ENCODE measurements at places on chromosomes 11 and 22.

DNA sequence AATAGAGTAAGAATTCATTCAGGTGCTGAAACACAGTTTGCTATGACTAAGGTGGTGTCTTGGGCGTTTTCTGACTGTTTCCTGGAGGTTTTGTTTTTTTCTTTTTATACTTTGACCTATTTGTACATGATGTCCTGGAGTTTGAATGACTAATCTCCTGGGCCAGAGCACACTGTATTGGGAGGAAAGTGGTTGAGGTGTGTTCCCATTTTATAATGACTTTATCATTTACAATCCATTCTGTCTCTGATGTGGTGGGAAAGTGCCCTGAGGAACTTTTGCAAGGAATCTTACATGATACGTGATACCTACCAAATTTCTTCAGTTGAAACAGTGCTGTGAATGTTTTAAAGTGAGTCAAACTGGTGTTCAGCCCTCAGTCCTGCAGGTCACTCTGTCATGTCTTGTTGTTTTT lies 80.8 kb downstream of the TNRC6B start:
- DNase-seq = no peak

DNA sequence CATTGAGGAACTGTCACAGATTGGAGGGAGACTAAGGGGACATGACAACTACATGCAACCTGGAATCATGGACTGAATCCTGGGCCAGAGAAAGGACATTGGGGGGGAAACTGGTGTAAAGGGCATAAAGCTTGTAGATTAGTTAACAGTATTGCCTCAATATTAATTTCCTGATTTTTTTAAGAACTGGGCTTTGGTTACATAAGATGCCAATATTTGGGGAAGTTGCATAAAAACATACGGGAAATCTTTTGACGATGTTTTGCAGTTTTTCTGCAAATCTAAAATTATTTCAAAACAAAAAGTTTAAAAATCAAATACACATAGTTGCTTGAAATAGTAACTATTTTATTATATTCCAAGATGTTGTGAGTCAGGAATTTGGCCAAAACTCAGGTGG lies 2.9 kb upstream of the FOLR3 start:
- DNase-seq = no peak

- no peak for DNase-seq
Measured at GRCh38 chr22:28992565-28993356, 68.9 kb downstream of the C22orf31 start.

DNA sequence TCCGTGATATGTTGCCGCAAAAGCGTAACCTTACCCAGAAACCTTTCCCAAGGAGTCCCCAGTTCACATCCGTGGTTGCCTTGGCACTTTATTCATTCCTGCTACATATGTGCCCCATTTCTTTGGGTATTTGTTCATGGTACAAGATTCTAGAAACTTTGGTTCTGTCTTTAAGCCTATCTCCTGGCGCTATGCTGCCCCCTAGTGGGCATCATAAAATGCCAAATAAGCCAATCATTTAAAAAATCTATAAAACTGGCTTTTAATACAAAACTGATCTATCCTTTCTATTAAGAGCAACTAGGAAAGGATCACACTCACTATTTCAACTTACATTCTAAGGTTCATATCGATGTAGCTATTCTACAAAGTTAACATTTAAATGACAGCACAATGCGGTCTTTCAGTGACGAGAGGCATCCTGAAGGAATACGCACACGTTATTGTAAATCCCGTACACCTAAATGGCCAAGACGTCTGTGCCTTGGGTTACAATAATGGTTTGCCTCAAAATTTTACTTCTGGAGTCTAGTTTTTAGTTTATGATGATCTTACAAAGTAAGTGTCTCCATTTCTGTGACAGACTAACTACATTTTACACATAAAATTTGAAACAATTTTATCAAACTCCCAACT lies 16.2 kb downstream of the PIWIL3 start:
- DNase-seq = no peak

DNA sequence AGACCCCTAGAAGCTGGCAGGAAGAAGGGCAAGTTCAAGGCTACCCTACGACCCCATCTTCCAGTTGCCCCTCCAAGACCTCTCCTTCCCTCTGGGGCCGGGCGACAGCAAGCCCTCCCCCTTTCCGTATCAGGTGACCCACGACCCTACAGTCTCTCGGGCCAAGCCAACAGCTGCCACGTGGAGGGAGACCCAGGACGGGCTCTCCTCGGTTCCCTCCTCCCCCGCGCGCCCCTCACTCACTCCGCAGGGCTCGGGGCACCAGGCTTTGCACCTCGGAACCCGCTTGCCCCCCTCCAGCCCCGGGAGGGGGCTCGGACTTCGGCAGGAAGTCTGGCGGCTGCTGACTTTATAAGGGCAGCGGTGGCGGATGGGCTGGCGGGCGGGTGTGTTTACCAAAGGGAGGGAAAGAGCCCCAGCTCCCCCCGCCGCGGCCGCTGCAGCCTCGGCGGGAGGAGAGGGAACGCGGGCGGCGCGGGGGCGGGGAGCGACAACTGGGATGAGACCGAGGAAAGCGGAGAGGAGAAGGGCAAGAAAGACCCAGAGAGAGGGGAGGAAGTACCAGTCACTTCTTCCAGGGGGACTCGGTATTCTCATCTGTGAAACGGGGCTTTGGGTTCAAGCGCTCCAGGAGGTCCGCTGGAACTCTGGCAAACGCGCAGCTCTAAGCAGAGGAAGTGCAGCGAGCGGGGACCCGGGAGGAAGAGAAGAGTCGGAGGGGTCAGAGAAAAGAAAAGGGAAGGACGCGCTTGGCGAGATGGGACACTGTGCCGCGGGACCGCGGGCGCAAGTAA lies 767 bp downstream of the SLC43A1 start:
- DNase-seq = no peak

DNA sequence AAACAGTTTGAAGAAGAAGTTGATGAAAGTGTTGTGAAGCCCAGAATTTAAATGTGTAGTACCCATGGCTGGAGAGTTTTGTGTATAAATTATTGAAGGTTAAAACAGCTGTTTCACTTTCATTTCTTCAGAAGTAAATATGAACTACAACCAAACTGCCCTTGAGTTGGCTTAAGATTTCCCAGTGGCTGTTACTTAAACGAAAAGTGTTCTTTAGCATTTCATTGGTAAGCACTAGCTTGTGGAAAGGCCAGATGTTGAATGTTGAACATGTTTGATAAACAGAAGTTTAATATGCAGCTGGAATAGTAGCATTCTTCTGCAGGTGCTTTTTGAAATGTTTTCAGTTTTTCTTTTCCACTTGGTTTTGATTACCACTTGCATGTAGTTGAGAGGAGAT lies 83.2 kb upstream of the TNRC6B start:
- no peak for DNase-seq

- no peak for DNase-seq
Measured at GRCh38 chr11:16605389-16605893, 133.0 kb upstream of the C11orf58 start.

DNA sequence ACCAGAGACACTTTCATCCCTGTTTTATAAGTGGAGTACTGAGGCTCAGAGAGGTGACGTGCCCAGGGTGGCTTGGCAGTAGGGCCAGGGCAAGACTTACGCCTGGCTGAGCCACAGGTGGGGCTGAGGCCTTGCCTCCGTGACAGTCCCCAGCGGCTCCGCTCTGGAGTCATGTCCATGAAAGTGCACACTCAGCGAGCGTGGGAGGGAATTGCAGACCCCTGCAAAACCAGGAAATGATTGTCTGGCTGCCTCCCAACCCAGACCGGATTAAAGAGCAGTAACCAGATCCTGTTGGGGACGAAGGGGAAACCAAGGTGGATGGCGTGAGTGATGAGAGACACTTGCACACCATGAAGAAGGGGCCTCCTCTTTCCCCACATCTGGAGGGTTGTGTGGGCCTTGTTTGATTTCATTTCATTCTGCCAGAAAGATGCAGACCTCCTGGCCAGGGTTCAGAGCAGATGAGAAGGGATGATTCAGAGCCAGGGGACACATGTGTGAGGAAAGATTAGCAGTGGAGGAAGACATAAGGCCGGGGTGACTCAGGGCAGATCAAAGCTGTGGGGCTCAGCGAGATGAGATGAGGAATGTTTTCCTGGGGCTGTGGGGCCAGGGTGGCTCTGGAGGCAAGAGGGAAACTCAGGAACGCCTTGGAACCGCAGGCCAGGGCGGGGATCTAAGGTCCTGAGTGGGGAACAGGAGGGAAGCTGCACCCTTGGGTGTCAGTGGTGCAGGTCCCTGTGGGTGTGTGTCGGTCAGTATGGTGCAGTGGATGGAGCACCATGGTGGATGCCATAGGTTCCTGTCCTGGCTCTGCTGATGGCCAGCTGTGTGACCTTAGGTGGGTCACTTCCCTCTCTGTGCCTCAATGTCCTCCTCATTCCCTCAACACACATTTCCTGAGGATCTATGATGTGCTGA lies 29.9 kb upstream of the LRRC32 start:
- DNase-seq = no peak

DNA sequence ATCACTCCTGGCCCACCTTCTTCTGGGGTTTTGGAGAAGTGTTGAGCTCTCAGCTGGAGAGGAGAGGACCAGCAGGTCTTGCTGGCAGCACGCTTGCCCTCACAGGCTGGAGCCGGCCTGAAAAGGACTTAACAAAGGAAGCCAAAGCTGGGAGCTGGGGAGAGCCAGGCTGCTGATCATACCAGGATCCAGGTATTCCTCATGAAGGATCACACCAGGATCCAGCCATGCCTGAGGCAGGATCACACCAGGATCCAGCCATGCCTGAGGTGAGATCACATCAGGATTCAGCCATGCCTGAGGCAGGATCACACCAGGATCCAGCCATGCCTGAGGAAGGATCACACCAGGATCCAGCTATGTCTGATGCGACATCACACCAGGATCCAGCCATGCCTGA lies 17.0 kb downstream of the MRGPRD start:
- peak; percentile 74 for DNase-seq

DNA sequence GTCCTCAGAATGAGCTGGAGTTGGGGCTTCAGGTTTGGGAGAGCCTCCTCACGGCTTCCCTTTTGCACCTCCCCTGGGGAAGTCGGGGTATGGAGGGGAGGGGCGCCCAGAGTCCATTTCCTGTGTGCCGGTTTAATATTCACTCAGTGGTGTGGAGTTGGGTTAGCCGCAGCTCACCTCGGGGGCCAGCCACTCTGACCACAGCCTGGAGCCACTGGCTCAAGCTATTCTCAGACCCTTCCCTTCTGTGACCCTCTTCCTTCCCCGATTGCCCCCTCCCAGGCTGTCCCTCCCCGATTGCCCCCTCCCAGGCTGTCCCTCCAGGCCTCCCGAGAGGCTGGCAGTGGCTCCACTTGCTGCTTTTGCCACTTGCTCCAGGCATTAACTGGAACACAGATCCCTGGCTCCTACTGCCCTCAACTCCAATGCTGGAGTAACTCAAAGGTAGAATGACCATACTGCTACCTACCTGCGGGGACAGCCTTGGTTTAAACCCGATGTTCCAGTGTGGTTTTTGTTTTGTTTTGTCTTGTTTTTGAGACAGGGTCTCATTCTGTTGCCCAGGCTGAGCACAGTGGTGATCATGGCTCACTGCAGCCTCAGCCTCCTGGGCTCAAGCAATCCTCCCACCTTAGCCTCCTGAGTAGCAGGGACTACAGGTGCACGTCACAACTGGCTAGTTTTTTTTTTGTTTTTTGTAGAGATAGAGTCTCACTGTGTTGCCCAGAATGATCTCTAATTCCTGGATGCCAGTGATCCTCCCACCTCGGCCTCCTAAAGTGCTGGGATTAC lies 29.3 kb downstream of the RPUSD4 start:
- no peak for DNase-seq

GRCh38 chr11:1447845-1448825 lies 38.4 kb downstream of the MOB2 start:
- no peak for DNase-seq

DNA sequence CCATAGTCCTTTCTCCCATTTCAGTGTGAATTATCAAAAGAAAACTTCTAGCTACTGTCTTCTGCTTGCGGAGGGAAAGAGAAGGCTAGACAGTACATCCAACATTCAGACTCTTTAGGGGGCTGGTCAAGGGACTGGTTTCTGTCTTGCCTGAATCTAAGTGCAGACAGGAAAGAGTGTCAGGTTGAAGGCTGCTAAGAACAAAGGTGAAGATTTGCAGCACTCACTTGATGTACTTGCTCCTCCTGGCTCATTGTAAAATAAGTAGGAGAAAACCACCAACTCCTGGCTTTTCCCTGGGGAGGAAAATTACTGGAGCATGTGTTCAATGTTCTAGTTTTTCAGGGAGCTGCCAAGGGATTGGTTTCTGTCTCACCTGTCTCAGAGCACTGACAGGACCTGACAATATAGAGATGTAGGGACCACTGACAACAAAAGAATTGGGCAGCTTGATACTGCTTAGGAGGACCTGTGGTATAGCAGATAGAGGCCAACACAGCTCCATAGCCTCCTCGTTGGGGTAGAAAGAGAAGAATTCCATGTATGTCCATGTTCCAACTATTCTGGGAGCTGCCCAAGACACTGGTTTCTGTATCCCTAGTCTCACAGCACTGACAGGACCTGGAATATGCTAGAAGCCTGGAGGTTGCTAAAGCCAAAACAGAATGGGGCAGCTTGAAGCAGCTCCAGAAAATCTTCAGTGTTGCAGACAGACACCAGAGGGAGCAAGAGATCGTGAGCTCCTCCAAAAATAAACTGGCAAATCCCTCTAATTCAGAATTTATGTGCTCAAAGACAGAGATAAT lies 39.7 kb upstream of the MMP12 start:
- DNase-seq = no peak

- DNase-seq = peak; percentile 95
Measured at GRCh38 chr22:37696657-37697537, at the start of gene TRIOBP. Gene TRIOBP (plus strand): TSS chr22:37697048. CDS start chr22:37701366, 4,318 bp downstream.

- DNase-seq = peak; percentile 74
Measured at GRCh38 chr22:20401376-20402014, 7.5 kb downstream of the ZNF74 start.

DNA sequence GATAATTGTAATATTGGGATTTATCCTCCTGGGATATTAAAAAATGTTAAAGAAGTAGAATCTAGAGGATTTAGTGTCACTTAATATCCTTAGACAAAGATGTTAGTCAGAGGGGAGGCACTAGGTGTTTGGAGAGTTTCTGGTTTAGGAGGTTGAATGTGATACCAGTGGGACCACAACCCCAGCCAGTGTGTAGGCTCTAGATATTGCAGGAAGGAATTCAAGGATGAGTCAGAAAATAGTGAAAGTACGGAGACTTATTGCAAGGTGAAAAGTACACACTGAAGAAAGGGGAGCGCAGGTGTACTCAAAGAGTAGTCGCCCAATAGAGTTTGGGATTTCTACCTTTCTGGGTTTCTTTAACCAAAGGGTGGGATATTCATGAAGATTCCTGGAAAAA lies 5.7 kb upstream of the TMEM41B start:
- no peak for DNase-seq

DNA sequence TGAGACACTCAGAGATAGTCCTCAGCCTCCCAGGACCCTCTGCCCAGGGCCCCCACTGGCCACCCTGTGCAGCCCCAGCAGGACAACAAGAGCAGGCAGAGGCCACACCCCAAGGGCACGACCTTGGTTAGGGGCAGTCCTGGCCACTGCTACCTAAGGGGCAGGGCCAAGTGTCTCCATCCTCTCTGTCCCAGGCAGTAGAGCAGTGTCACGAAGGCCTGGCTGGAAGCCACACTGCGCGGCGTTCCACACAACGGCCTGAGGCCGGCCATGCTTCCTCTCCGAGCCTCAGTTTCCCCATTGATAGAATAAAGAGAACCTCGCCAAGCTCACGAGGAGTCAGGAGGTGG lies 1074.3 kb downstream of the BRD1 start:
- peak; percentile 74 for DNase-seq
